ENCODE measurements at places on chromosomes 6 and 20. TPM values are rescaled to one million over a fixed set of nuclear protein-coding genes. Genes with fewer than 3 reads are reported as not detected.

- no peak overlapping the region for H3K27ac ChIP-seq
- no peak for DNase-seq
- H3K4me1 ChIP-seq = peaks cover 4% of the 10 kb centered on the region
- H3K27me3 ChIP-seq = no peaks in the 10 kb centered on the region
- no peaks in the 10 kb centered on the region for H3K36me3 ChIP-seq
These were observed 110.9 kb upstream of the JAG1 start for GRCh38 chr20:10784554-10785183.

DNA sequence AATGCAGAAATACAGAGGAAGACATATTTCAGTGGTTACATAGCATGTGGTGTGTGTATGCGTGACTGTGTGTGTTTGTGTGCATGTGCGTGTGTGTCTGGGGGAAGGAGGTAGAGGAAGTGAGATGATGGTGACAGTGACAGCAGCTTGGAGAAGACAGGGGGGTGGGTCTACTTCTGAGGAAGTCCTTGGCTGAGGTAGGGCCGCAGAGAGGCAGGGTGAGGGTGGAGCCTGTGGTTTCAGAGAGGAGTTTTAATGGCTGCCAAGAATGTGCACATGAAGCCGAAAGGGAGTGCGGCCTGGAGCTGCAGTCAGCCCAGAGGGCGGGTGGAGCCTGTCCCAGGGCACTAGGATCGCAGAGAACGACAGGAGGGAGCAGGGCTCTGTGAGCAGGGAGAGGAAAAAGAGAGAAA lies 22.7 kb upstream of the RNF24 start:
- no peaks in the 10 kb centered on the region for H3K36me3 ChIP-seq
- DNase-seq = peak; percentile 49
- peak overlapping the region; percentile 17 for H3K4me3 ChIP-seq

DNA sequence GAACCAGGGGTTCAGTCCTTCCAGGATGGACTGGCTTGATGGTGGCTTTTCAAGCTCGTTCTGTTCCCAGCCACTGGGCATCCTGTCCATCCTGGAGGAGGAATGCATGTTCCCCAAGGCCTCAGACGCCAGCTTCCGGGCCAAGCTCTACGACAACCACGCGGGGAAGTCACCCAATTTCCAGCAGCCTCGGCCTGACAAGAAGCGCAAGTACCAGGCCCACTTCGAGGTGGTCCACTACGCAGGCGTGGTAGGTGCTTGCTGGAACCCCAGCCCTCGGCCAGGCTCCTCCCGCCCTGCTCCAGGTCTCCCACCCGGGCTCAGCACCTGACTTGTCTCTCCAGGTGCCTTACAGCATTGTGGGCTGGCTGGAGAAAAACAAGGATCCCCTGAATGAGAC lies 34.0 kb downstream of the MYH7B start:
- no peak overlapping the region for H3K4me3 ChIP-seq
- peaks cover 7% of the 10 kb centered on the region for H3K4me1 ChIP-seq
- no peaks in the 10 kb centered on the region for H3K36me3 ChIP-seq
- DNase-seq = no peak

DNA sequence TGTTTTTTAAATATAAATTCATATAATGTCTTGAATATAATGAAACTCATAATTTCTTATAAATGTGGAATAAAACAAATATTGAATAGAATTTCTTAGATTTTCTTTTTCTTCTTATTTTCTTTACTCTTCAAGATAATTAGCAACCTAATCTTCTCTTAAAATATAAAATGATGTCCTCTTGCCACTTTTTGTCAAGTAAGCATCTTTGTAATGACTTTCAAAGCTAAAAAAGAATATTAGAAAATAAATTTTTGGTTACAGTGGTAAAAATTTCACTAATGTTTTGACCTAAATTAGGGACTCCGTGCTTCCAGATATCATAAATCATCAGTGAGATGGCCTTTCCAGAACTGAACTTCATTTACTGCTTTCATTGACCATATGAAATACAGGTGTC lies 846.4 kb downstream of the FRK start:
- no peak overlapping the region for H3K27ac ChIP-seq
- no peak for DNase-seq
- H3K4me3 ChIP-seq = no peak overlapping the region
- H3K27me3 ChIP-seq = no peaks in the 10 kb centered on the region
- no peaks in the 10 kb centered on the region for H3K36me3 ChIP-seq

DNA sequence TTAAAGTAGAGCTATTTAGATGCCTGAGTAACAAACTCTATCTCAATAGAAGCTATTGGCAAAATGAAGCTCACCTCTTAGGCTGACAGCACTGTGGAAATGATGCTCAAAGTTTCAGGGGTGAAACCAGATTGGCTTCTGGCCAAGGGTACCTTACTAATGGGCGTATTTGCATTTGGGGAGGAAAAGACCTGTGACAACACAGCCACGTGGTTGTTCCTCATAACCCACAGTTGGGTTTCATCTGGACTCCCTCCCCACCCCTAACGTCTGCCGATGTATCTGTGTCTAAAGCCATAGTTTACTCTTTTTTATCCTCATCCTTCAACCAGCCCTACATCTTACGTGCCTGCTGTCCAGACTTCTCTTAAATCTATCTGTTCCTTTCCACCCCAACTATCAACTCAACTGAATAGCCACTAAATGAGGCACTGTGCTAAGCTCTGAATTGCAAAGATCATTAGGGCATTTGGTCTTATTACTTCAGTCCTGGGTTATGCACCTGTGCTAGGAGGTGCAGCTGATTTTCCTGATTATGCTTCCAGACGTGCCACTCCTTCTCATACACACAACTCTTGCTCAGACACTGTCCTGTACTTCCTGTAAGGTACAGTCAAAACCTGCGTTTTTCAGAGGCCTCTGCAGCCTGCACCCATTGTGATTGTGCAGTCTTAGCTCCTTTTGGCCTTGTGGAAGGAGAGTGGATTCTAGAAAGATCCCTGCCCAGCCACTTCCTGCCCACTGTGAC lies 80.6 kb upstream of the ARMC2 start:
- H3K4me3 ChIP-seq = no peak overlapping the region
- H3K27me3 ChIP-seq = no peaks in the 10 kb centered on the region
- H3K4me1 ChIP-seq = no peaks in the 10 kb centered on the region
- no peak for DNase-seq
- no peaks in the 10 kb centered on the region for H3K36me3 ChIP-seq
- no peak overlapping the region for H3K27ac ChIP-seq

DNA sequence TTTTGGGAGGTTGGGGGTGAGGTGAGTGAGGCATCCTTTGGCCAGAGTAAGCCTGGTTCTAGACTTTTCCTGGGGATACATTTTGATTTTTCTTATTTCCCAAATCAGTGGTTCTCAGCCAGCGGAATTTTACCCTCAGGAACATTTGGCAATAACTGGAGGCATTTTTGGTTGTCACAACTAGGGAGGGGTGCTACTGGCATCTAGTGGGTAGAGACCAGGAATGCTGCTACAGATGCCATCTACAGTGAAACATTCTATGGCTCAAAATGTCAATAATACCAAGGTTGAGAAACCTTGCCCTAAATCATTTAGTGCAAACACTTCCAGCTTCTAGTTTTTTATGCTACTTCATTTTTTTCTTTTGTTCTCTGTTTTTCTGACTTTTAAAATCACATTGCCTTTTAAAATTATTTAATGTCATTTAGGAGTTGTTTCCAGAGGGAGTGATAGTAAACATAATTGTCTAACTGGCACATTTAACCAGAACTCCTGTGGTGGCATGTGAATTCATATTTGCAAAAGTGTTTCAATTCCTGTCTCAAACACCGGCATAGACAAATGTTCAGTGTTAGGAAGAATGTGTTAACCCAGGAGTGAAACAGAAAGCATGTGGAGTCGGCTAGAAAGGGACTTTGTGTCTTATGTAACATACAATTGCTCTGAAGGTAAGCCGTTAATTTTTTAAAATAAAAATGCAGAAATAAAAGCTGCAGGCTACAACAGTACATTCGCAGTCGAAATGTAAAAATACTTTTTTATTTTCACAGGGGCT lies 59.0 kb downstream of the QRSL1 start:
- no peak overlapping the region for H3K4me3 ChIP-seq
- H3K27me3 ChIP-seq = no peaks in the 10 kb centered on the region
- DNase-seq = no peak
- no peak overlapping the region for H3K27ac ChIP-seq
- peaks cover 21% of the 10 kb centered on the region for H3K4me1 ChIP-seq

DNA sequence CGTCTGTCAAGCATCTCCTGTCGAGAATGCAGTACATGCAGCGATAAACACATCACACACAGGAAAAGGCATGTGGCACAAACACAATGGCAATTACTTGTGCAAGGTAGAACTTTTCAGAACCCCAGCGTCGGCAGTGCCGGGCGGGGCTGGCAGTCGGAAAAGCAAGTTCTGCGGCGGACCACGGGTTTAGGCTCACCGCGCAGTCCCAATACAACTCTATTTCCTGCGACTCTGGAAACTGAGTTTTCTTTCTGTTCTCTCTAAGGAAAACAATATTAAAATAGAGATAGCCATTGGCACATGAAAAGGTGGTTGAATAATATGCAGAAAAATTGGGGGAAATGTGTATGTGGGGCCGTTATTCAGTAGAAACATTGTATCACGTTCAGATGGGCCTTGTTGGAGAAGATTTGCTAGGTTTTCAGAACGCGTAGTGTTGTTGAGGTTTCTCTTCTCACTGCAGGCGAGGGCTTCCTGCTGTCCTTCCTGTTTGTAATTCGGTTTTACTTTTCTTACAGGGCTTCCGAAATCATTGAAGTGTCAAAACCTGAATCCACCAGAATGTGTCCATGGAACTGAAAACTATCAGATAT lies 369.5 kb downstream of the THBS2 start:
- H3K27ac ChIP-seq = no peak overlapping the region
- H3K4me1 ChIP-seq = no peaks in the 10 kb centered on the region
- no peak for DNase-seq

DNA sequence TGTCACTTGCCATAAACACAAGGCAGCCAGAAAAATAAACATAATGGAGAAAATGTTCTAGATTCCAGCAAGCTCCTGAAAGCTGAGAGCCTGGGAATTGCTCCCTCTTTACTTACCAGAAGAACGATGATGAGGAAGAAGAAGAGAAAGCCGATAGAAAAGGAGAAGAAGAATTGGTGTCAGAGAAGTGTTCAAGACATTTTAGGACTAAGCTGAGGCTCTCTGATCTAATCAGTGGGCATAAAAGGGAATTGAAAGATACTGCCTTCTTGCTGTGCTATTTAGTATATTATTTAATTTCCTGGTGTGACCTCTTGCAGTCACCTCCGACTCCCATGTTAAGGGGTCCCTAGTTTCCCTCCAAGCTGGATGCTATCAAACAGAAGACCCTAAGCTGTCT lies 316.6 kb upstream of the JARID2 start:
- no peak overlapping the region for H3K4me3 ChIP-seq
- H3K36me3 ChIP-seq = no peaks in the 10 kb centered on the region
- DNase-seq = no peak
- H3K27ac ChIP-seq = no peak overlapping the region
- H3K4me1 ChIP-seq = no peaks in the 10 kb centered on the region

DNA sequence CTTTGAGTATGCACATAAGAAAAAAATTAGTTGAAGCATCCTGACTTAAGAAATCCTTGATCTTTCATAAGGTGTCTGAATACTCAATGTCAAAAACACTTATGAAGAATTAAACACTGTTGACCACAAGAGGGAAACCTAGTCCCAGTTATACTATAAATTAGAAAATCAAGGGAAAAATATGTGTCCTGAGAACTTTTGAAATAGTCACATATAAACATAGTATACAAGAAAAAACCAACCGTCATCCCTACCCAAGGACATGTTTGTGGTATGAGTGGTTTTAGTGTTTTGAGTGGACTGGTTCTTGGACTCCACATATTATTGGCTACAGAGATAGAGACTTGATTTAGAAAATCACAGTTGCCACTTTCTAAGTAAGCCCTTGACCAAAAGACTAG lies 7.6 kb upstream of the HLA-DRA start:
- no peak overlapping the region for H3K27ac ChIP-seq
- H3K4me3 ChIP-seq = no peak overlapping the region
- no peaks in the 10 kb centered on the region for H3K36me3 ChIP-seq
- DNase-seq = peak; percentile 67

- H3K4me1 ChIP-seq = no peaks in the 10 kb centered on the region
- DNase-seq = no peak
- H3K4me3 ChIP-seq = no peak overlapping the region
- no peaks in the 10 kb centered on the region for H3K36me3 ChIP-seq
- no peaks in the 10 kb centered on the region for H3K27me3 ChIP-seq
These were observed 101.4 kb downstream of the BMP2 start for GRCh38 chr20:6868861-6869260.

DNA sequence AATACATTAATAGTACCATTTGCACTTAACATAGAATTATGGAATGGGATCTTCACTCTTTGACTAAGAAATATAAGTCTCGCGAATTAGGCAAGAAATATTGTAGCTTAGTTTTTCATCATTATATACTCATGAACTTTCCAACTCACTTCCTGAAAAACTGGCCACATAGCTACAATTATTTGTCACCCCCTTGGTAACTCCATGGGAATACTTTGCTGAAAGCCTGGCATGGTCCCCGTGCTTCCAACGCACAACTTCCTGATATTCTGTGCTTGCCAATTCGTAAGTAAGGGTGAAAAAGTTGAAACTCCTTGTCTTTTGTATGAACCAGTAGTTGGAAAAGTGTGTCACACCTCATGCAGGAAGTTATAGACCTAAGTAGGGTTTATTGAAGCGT lies 23.7 kb upstream of the HLA-DQA1 start:
- H3K27ac ChIP-seq = no peak overlapping the region
- H3K4me1 ChIP-seq = no peaks in the 10 kb centered on the region
- no peak for DNase-seq
- H3K36me3 ChIP-seq = no peaks in the 10 kb centered on the region
- no peaks in the 10 kb centered on the region for H3K27me3 ChIP-seq
- H3K4me3 ChIP-seq = no peak overlapping the region

GRCh38 chr20:39823224-39823623 lies 861.1 kb downstream of the DHX35 start:
- no peak overlapping the region for H3K4me3 ChIP-seq
- no peaks in the 10 kb centered on the region for H3K27me3 ChIP-seq
- H3K4me1 ChIP-seq = no peaks in the 10 kb centered on the region

DNA sequence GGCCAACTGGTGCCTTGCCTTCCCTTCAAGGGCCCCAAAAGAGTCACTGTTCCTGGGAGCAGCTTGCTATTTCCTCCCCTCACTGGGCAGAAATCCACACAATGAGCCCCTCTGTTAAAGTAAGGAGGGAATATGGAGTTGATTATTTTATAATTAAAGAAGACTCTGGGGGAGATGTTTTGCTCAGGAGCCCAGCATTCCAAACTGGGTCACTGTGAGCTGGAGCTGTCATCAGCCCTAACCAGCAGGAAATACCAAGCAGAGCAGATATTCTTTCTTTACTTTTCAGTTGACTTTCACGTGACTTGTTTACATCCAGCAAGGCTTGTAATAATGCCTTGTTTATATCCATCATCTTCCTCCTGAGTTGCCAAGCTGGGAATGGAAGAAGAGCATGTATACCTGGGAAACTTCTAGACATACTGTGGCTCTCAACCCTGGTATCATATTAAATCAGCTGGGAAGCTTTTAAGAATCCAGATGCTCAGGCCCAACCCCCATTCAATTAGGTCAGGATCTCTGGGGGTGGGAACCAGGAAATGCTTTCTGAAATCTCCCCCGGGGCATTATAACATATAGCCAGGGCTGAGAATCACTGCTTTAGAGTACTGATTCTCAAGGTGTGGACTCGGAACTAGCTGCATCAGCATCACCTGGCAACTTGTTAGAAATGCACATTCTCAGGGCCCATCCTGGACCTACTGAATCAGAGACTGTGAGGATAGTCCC lies 175.6 kb upstream of the MYLIP start:
- peak; percentile 14 for DNase-seq
- H3K27me3 ChIP-seq = no peaks in the 10 kb centered on the region
- no peaks in the 10 kb centered on the region for H3K36me3 ChIP-seq

Gene SMIM26
- total RNA-seq = 60.1 TPM

Gene CRISP3
- total RNA-seq = not detected

Gene PHACTR3
- total RNA-seq = 12.3 TPM

Gene KHDC1
- total RNA-seq = 1.0 TPM

Gene FAM217A
- not detected for total RNA-seq

Gene GHRH
- total RNA-seq = not detected

Data from kidney (tissue), 22 donors.